ENCODE measurements at places on chromosomes 16 and 17.
A peak's percentile ranks its signal among the peaks of the same experiment; 100 is the strongest.

DNA sequence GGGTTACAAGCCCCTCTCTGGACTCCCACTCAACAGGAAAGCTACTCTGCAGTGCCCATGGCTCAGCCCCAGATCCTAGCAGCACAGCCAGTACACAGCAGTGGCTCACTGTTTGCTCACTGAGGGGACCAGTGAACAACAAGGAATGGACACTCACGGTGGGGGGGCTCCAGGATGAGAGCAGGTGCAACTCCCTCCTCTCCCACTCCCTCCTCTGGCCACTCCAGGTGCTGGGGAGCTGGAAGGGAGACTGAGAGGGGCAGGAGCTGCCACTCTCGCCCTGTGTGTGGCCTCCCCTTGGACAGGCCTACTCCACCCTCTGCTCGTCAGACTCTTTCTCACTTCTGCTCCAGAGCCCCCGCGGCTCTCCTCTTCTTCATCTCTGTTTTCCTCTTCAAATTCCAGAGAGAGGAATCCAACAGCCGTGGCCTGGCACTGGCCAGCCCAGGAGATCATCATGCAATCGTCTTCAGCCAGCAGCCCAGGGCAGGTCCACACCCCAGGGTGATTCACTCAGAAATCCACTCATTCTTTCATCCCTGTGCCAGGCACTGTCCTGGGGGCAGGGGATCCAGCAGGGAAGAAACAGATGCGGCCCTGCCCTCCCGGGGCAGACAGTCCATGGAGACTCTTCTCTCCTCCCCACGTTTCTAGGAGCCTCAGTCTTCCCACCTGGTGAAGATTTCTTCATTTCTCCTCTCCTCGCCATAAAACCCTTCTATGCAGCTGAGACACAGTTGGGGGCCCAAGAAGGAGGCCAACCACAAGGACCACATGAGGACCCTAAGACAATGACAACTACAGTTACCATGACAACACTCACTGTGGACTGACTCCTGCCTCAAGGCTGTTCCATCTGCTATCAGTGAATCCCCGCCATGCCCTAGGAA, 30.7 kb downstream of the CFAP20 start:
- DNase-seq = peak; percentile 14

DNA sequence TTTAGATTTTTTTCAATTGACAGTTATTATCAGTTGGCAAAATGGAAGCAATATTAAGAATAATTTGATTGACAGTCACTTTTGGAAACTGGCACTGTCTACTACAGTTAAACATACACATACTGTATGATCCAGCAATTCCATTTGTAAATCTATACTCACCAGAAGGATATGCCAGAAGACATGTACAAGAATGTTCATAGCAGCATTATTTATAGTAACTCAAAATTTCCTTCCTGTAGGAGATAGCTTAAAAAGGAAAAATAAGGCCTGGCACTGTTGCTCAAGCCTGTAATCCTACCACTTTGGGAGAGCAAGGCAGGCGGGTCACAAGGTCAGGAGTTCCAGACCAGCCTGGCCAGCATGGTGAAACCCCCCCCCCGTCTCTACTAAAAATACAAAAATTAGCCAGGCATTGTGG, 89.3 kb downstream of the VMP1 start:
- DNase-seq = peak; percentile 45

- no peak for DNase-seq
Measured at GRCh38 chr17:11742886-11743285, 144.6 kb downstream of the DNAH9 start.

GRCh38 chr17:48160177-48161081, 52.9 kb downstream of the SNX11 start:
- DNase-seq = no peak

DNA sequence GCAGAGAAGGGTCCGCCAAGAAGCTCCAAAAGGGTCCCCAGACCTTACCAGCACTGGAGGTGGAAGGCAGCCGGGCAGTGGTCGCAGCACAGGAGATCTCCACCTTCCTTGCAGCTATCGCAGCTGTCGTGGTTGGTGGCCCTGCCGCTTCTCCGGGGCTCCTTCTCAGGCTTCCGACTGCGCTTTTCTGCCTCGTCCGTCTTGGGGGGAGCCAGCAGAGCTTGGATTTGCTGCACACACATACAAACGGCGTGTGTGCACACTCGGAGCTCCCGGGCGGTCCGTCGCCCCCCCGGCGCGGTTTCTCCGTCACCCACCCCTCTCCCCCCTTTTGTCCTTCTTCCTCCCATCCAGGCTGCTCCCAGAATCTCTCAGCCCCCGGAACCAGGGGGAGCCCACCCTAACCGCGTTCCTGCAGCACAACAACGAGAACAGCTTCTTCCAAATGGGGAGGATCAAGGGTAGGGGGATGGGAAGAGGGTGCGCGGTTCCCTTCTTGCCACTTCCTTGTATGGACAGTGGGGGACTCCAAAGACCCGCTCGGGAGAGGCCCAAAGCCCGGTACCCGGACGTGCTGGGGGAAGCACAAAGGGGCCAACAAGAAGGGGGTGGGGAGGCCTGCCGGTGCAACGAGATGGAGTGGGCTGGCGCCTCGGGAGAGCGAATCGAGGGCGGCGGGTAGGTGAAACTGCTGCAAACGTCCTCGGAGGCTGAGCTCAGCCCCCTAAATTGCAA, 1.1 kb downstream of the PHF12 start:
- peak; percentile 48 for DNase-seq

- no peak for DNase-seq
Measured at GRCh38 chr16:56137269-56137668, 54.0 kb upstream of the GNAO1 start.

GRCh38 chr17:57988301-57989250, 522 bp upstream of the VEZF1 start:
- peak; percentile 60 for DNase-seq

GRCh38 chr16:75044800-75045361, 46.1 kb downstream of the ZNRF1 start:
- DNase-seq = peak; percentile 59

- DNase-seq = no peak
Measured at GRCh38 chr16:26645614-26646013, 421.1 kb upstream of the C16orf82 start.

DNA sequence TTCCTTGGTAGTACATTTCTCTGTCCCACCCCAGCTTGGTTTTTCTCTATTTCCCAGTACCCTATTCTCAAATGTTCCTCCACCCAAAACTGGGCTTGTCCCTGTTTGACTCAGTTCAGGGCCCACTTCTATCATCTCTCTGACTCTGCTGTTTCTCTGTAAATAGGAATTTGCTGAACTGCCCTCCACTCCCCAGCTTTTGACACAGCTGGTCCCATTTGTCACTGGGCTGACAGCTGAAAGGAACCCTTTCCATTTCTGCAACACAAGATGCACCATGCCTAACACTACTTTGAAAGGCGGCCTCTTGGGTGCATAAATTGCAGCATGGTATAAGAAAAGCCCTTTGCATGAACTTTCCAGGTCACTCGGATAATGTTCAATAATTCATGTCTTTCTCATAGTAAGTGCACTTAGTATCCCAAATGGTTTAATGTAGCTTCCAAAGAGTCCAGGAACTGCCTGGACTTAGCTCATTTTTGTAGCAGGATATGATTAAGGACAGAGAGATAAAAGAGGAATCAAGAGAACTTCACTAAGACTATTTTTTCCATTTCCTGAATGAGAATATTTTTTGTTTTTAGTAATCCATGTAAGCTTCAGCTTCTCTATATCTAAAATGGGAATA, 256.7 kb downstream of the CDH11 start:
- DNase-seq = peak; percentile 13

- no peak for DNase-seq
Measured at GRCh38 chr17:2736956-2737355, 12.5 kb downstream of the CCDC92B start.

GRCh38 chr17:33725675-33726271, 432.7 kb upstream of the ASIC2 start:
- peak; percentile 34 for DNase-seq

DNA sequence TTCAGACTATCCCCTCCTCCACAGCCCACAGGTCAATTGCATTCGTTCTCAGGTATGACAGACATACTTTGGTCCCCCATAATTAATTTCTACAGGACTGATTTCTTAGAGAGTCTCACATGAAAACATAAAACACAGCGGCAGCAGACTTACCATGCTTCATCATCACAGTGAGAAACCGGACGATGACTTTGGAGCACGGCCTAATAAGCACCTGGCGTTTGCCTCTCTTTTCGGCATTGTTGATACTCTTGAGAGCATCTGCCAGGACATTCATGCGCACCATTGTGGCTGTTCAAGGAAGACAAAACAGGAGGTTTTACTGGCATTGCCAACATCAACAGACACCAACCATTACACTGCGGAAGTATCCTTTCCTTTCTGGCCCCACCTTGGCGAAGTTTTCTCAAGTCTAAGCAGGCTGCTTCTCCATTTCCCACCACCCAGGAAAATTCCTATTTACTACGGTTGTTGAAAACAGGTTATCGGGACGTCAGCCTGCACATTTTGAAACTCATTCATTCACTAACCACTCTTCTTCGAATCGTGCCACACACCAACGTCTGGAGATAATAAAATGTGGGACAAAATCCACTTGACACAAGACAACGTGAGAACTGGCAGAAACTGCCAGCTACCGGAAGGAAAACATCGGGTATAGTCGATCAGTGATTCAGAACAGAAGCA, 1.2 kb downstream of the RPS15A start:
- DNase-seq = no peak

All from fibroblast of pulmonary artery (primary cell).